Activated CD4-positive, alpha-beta memory T cell treated with anti-CD3 and anti-CD28 coated beads for 36 hours (primary cell): ENCODE measurements at places on chromosomes 3 and 15. TPM values are rescaled to one million over a fixed set of nuclear protein-coding genes. Genes with fewer than 3 reads are reported as not detected.

The ZBBX gene
- not detected for total RNA-seq

The AMT gene
- total RNA-seq: 2.6 TPM

The CKMT1A gene
- 0.33 TPM for total RNA-seq

The MUC20 gene
- total RNA-seq: 0.78 TPM

The CCR9 gene
- not detected for total RNA-seq

The EPHA6 gene
- total RNA-seq: not detected

The MTHFS gene
- total RNA-seq: 46.2 TPM

The TP63 gene
- 0.94 TPM for total RNA-seq

The KNL1 gene
- 32.8 TPM for total RNA-seq

The UBE2E1 gene
- total RNA-seq: 82.8 TPM

The ACTRT3 gene
- 1.0 TPM for total RNA-seq

The FGF12 gene
- not detected for total RNA-seq

The RTP3 gene
- not detected for total RNA-seq

The TMEM45A gene
- 0.65 TPM for total RNA-seq

The CIAO2A gene
- 97.4 TPM for total RNA-seq
